ENCODE measurements at places on chromosomes 4 and X. TPM values are rescaled to one million over a fixed set of nuclear protein-coding genes. Genes with fewer than 3 reads are reported as not detected.

Gene USP17L22
- polyA plus RNA-seq = not detected

Gene VSIG1
- polyA plus RNA-seq = 0.15 TPM

Gene SPON2
- polyA plus RNA-seq = 55.6 TPM

Gene XAGE1A
- not detected for polyA plus RNA-seq

Gene RPL10
- 6,186 TPM for polyA plus RNA-seq

Gene PRDM5
- 9.0 TPM for polyA plus RNA-seq

Gene AR
- 7.6 TPM for polyA plus RNA-seq

Gene GJB1
- not detected for polyA plus RNA-seq

Gene CENPVL1
- polyA plus RNA-seq = not detected

Gene RNF150
- polyA plus RNA-seq = 36.4 TPM

Gene EDA2R
- polyA plus RNA-seq = 8.9 TPM

Gene DGAT2L6
- not detected for polyA plus RNA-seq

Gene RHOXF2
- polyA plus RNA-seq = 0.09 TPM

Gene FHIP1A
- polyA plus RNA-seq = 9.3 TPM

Data from forelimb muscle (tissue), 1 donor.